OCI-M1 (cell line): ENCODE measurements at places on chromosomes 4 and X.

GRCh38 chrX:40617566-40617965, 5.7 kb upstream of the MPC1L start:
- no peak for DNase-seq

DNA sequence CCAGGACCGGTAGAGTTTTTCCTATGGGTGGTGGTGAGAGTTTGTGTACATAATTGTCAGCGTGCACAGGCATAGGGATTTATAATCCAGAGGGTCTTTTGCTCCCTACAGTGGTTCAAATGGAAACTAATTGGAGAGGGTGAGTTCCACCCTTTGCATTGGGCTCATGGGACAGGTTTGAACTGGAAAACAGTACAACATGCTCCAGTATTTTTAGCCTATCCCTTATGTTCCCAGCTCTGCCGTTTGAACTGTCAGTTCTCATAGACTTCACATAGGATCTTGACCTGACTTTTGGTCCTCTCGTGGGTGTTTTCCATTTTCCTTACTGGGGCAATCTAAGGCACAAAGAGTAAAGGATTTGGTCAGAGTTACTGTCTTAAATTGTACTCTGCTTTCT, 31.8 kb downstream of the FHL1 start:
- no peak for DNase-seq

DNA sequence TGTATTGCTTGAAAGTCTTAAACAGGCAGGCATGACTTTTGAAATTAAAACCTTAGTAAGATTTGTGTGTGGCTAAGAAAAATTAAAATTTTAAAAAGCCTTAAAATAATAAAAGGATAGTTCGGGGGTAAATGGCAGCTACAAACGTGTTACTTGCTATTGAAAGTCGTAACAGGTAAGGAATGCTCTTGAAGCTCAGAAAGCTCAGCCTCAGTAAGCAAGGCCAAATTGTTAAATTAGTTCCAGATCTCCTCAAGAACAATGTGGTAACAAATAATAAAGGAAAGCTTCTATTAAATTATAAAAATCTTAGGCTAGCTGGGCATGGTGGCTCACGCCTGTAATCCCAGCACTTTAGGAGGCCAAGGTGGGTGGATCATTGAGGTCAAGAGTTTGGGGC, 25.5 kb downstream of the PRMT9 start:
- no peak for DNase-seq

GRCh38 chrX:21683941-21684340, 25.8 kb upstream of the KLHL34 start:
- peak; percentile 1 for DNase-seq

- no peak for DNase-seq
Measured at GRCh38 chr4:153022241-153022715, 86.2 kb downstream of the FHDC1 start.

GRCh38 chr4:68734095-68734494, 63.6 kb upstream of the UGT2B15 start:
- DNase-seq = no peak

GRCh38 chrX:154323537-154323936, 27.9 kb downstream of the TKTL1 start:
- no peak for DNase-seq

GRCh38 chr4:48046059-48046458, 29.5 kb downstream of the NIPAL1 start:
- peak; percentile 13 for DNase-seq

DNA sequence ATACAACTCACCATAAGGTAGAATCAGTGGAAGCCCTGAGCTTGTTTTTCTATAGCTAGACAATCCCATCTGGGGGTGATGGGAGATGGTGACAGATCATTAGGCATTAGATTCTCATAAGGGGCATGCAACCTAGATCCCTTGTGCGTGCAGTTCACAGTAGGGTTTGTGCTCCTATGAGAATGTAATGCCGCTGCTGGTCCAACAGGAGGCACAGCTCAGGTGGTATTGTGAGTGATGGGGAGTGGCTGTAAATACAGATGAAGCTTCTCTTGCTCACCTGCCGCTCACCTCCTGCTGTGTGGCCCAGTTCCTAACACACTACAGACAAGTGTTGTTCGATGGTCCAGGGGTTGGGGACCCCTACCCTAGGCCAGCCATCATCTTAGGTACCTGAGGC, 5.9 kb upstream of the GATB start:
- DNase-seq = no peak

GRCh38 chr4:118997601-118998000, 108.9 kb downstream of the SYNPO2 start:
- DNase-seq = no peak

DNA sequence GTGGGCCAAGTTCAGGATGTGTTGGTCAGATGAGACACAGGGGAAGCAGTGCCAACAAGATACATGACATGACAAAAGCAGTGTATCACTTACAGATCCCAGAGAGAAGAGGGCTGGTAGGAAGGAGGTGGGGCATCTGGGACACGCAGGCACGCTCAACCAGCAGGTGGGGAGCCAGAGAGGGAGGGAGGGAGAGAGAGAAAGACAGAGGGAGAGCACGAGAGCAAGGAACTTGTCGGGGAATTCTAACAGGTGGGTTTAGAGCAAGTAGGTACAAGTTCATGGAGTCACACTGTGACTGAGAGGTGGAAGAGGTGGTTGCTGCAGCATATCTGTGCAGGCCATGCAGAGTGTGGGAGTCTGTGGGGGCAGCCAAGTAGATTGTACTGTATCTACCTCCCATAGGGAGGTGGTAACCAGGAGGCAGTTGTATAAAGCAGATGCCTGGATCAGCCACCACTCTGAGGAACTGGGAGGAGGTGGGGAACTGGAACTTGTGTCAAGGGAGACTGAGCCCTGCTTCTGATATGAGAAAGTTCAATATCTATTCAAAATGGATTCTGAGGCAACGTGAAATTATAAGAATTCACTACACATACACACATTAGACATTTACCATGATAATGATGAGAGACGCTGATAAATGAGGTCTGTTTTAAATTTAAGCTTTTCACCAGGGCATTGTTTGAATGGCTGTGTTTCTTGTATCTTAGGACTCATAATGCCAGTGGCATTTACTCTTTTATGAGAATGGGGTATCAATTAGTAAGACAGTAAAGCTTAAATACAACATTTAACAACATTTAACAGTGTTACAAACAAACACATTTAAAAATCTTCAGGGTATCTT, 43.7 kb downstream of the BBS12 start:
- DNase-seq = peak; percentile 28

DNA sequence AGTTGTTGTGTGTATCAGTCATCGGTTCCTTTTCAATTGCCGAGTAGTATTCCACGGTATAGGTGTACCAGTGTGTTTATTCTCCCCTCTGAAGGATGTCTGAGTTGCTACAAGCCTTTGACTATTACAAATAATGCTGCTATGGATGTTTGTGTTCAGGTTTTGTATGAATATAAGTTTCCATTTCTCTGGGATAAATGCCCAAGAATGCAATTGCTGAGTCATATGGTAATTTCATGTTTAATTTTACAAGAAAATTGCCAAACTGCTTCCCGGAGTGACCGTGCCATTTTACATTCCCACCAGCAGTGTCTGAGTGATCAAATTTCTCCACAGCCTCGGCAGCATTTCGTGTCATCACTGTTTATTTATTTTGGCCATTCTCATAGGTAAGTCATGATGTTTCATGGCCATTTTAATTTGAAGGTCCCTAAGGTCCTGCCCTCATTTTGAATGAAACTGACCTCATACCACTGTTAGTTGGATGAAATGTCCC, 73.9 kb downstream of the IRF2 start:
- DNase-seq = no peak

GRCh38 chrX:129572422-129572821, 32.4 kb downstream of the OCRL start:
- no peak for DNase-seq

DNA sequence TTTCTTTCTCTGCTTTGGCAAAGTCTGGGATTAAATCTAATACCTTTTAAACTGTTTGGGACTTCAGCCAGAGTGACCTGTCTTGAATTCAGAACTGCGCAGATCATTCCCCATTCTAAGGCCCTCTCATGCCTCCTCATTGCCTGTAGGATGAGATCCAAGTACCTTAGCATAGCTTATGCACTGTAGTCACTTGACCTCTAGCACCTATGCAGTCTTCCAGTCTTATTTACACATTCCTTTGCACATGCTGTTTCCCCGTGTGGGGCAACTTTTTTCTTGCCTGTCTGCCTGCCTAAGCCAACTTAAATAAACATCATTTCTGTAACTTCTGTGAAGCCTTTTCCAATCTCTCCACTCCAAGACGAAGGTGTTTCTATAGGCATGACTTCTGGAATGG, 68.4 kb downstream of the AR start:
- DNase-seq = no peak

GRCh38 chr4:74583089-74583700, 138.3 kb downstream of the AREG start:
- DNase-seq = no peak

- DNase-seq = peak; percentile 72
Measured at GRCh38 chr4:116400480-116400879, 684.9 kb downstream of the TRAM1L1 start.
